ENCODE measurements at places on chromosomes 13 and 19.
A peak's percentile ranks its signal among the peaks of the same experiment; 100 is the strongest.

GRCh38 chr13:46667687-46668281 is 114.8 kb downstream of the LRCH1 start:
- DNase-seq, result no peak

- peak; percentile 30 for DNase-seq
These were observed 720 bp downstream of the FARP1 start for GRCh38 chr13:98143601-98144026.

- DNase-seq, result no peak
These were observed 3.7 kb downstream of the GADD45B start for GRCh38 chr19:2479556-2480194.

DNA sequence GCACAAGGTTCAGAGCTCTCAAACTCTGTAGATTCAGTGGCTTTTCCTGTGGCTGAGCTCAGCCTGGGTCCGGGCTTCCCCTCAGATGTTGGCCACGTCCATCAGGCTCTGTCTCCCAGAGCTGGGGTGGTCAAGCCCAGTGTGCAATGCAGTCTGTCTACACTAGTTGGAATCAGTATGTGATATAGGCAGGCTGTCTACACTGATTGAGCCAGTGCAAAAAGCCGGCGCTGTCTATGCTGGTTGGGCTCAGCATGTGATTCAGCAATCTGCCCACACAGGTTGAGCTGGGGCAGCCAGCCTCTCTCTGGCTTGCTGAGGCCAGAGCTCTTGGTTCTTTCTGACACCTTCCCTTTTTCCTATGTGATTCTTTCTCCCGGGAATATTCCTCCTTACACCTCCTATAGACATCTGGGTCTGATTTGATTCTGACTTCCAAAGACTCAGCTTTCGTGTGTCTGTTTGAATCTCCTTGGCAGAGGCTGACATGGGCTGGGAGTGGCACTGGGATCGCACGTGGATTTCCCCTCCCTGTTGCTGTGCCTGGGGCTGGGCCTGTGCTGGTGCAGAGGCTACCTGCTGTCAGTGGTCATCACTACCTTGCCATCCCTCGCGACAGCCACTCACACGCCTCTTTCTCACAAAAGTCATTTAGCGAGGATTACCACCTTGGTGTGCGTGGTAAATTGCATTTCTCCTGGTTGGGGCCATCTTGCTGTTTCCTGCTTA is 9.3 kb downstream of the CHST8 start:
- no peak for DNase-seq

DNA sequence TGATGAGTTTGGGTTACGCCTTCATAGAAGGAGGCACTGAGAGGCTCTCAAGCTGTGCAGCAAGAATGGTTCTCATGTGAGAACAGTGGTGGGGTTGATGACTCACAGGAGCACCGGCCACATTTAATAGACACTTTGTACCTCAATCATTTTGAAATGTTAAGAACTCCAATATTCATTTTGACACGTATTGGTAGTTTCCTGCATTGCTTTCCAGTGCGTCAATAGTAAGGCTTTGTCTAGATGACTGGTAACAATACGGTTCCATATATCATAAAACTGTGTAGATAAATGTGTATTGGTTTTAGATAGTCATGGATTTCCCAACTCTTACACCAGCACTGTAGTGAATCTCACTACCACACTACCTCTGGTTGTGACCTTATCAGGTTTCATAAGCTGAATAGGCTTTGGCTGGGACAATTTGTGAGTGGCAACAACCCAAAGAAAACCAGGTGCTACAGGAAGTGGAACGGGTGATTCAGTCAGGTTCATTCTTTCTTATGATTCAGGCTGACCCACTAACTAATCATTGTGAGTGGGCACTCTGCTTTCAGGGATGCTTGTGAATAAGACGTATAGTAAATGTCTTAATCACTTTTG is 362.6 kb downstream of the KLF5 start:
- DNase-seq, result no peak

DNA sequence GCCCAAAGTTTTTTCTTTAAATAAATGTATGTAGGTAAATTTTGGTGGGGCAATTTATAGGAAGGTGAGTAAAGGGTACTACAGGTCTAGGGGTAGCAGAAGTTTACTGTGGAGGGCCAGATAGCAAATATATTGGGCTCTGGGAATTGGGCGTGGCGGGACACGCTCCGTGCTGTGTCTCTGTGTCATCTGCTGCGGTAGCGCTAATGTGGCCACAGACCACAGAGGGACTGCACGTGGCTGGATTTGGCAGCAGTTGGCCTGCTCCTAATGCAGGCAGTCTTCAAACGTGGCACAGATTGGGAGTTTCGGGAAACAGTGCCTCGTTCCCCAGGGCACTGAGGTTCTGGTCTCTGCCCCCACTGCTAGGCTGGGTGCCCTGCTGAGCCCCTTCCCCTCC is 16.6 kb upstream of the MYDGF start:
- DNase-seq, result no peak

DNA sequence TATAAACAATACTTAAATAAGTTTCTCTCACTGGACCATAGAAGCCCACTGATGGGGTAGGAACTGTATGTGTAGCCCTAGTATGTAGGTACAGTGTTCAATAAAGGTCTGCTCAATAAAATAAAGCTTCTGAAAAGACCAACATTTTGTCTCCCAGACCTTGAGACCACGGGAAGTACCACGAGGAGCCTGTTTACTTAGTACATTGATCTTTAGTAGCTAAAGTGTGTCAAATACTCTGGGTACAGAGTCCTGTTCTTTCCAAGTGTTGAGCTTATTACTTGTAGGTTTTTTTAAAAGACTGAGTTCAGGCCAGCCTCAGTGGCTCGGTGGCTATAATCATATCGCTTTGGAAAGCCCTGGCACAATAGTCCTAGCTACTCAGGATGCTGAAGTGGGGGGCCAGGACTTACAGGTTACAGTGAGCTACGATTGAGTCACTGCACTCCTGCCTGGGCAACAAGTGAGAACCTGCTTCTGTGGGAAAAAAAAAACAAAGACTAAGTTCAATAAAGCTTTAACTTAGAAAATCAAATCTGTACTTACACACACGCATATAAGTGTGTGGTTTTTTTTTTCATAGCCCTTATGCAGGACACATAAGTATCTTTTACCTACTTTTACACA is 3.4 kb downstream of the MTRF1 start:
- DNase-seq, result no peak

- no peak for DNase-seq
These were observed 453 bp upstream of the PDCD2L start for GRCh38 chr19:34403784-34404108.

DNA sequence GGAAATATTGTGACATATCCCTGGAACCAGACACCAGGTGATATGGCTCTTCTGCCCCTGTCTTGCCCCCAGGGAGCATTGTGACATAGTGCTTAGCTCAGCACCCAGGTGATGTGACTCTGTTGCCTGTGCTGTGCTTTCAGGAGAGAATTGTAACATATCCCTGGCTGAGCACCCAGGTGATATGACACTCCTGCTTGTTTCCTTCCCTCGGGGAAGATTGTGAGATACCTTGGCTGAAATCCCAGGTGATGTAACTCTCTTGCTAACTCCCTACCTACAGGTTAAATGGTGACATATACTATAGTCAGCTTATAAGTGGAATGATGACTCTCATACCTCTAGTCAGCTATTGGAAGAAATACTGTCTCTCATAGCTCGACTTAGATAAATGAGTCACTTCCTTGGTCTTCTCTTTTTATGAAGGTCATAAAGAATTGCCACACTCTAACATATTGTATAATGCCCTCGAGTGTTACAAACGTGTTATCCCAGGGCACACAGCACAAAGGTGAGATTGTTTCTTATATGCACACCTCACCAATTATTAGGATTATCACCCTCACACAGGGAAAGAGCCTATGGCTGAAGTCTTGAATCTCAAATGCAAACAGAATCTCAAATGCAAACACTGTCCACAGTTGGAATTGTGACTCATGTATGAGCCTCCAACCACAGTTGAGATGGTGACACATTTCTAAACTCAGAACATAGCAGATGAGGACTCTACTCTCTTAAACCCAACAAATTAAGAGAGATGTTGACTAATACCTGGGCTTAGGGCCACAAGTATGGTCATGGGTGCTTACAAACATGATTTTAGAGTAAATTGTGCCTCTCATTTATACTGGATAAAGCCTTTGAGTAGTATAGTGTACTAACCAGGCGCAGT is 32.7 kb upstream of the ZNF254 start:
- no peak for DNase-seq

- DNase-seq, result no peak
These were observed 3.3 kb upstream of the KLK15 start for GRCh38 chr19:50836543-50837195.

- DNase-seq, result peak; percentile 61
These were observed at the start of gene GDF15 for GRCh38 chr19:18385675-18386542. Gene GDF15, plus strand, starts transcription at chr19:18386158. Its CDS starts 32 bp downstream, at chr19:18386190.

GRCh38 chr13:99226513-99226912 is 25.9 kb downstream of the UBAC2 start:
- no peak for DNase-seq

GRCh38 chr19:29540114-29540513 is 14.3 kb downstream of the VSTM2B start:
- DNase-seq, result no peak

DNA sequence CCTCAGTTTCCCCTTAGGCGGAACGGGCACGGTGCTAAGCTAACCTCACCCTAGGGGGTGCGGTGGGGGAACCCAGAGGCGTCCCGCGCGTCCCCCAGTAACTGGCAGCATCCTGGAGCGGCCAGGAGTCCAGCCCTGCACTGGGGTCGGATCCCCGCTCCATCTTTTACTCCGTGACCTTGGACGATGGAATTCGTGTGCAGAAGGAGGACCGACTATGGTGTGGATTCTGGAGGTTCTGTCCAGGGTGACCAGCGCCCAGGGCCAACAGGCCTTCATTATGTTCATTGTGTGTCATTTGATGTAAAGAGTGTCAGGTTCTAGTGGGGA is 630 bp downstream of the SPPL2B start:
- DNase-seq, result no peak

- no peak for DNase-seq
These were observed 553.9 kb downstream of the RFC3 start for GRCh38 chr13:34371645-34372395.

- DNase-seq, result no peak
These were observed 561.8 kb downstream of the GPC6 start for GRCh38 chr13:93788456-93788855.

Measured in adrenal gland (tissue), 19 donors.